ENCODE measurements at places on chromosomes 5 and 9.

GRCh38 chr5:149961957-149962409 lies 1.4 kb downstream of the SLC26A2 start:
- DNase-seq, result peak; percentile 70

- DNase-seq, result no peak
Observed at GRCh38 chr9:84481231-84481630, 140.7 kb upstream of the SLC28A3 start.

- DNase-seq, result no peak
Observed at GRCh38 chr5:138793575-138793974, 40.4 kb downstream of the CTNNA1 start.

DNA sequence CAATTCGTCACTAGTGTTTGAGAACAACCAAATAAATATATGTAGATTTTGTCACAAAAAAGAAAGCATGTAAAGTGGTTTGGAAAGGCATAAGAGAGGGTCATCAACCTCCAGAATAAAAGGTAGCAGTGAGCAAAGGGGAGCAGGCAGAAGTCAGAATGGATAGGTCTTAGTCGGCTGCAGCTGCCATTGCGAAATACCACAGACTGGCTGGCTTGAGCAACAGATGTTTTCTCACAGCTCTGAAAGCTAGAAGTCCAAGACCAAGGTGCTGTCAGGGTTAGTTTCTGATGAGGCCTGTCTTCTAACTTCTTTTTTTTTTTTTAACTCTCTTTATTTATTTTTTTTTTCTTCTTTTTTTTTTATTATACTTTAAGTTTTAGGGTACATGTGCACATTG lies 208.1 kb upstream of the PIK3R1 start:
- no peak for DNase-seq

DNA sequence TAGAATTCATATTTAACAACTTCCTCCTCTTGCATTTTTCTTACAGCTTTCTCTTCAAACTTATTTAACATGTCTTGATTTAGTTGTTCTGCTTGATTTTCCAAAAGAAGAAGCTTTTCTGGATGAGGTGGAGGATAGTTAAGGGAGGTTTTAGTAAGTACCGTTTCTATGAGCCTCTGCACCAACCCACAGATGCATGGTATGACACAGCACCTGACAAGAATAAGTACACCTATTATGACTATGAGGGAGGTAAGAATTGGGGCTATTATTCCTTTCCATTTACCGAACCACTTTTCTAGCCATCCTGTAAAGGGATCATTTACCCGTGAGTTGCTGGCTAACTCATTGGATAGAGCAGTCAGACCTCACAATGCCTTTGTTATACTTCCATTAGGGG lies 2.5 kb upstream of the HMGCS1 start:
- no peak for DNase-seq

DNA sequence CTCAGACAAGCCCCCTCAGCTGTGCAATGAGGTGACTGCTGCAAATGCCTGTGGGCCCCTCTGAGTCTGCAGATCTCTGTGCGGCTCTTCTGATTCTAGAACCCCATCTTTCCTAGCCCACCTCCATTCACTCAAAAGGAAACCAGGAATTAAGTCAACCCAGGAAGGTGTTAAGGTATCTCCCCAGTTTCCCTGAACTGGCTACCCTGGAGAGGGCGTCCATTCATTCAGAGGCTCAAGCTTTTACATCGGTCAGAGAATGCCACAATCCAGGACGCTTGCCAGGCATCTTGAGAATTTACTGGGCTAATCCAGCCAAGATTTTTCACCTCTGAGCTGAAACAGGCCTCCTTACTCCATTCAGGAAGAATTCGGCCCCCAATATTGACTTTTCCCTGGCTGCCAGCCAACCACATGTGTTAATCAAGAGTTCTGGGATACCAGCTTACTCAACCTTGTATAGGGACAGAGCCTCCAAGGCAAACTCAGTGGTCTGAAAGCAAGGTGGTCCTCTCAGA lies 889 bp upstream of the ADAMTS12 start:
- no peak for DNase-seq

GRCh38 chr5:79512471-79513307 lies 1.2 kb downstream of the HOMER1 start:
- DNase-seq, result peak; percentile 34

DNA sequence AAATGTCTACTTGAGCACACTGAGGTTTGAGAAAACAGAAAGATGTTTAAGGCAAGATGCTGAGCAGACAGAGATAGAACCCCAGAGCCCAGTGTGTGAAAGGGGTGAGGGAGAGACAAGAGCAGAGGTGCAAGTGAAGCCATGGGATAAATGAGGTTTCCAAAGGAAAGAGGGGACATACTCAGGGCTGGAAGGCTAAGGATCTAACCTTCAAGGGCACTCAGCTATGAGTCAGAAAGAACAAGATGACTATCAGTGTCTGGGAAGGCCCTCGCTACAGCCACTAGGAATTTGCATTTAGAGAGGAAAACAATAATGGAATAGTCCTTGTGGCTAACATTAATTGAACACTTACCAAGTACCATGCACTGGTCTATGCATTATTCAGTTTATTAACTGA lies 113.7 kb downstream of the HTR4 start:
- DNase-seq, result no peak

- no peak for DNase-seq
Observed at GRCh38 chr5:126097876-126098275, 325.3 kb upstream of the GRAMD2B start.

DNA sequence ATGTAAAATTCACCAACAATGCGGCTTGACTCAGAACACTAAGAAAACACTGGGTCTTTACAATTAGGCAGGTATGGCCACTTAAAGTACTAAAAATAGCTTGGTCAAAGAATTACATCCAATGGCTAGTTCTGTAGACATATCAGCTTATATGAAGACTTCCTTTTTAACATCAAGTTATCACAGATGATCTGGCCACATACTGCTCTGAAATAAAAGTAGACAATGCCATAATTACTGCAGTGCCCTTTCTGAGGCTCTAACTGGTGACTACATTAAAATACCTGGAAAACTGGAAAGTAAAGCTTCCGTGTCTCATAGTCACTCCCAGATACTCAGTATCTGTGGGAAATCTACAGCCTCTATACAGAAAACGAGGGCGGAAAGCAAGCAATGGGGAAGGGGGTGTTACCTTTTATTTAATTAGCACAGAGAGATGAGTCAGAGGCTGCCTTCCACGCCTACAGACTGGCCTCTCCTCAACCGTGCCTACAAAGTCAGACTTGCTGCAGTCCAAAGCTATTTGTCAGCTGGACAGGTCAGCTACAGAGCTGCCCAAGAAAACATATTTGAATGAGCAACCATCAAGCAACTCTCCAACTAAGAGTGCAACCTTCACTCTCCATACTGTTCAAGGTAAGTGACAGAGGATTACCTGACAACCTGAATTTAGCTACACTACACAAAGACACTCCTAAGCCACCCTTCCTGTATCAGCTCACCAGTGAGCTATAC lies 8.7 kb downstream of the SERINC5 start:
- peak; percentile 95 for DNase-seq

- no peak for DNase-seq
Observed at GRCh38 chr5:176426876-176427275, 10.5 kb upstream of the CLTB start.

DNA sequence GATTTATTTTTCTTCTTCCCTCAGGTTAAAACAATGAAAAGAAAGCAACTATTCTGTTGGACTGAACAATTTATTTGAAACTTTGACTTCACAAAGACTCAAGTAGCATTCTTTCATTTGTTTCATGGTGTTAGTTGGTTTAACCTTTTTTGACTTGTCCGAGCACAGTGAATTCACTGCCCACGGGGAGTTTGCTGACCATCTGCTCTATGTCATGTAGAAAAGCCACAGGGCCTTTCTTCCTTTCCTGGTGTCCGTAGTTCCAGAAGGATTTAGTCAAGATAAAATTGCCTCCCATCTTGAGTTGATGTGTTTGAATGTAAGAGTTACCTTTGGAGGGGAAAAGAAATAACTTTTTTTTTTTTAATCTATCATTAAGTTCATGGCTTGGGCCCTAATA lies 55.1 kb upstream of the ZNF608 start:
- DNase-seq, result no peak

GRCh38 chr5:93587597-93588351 lies 4.8 kb downstream of the NR2F1 start:
- no peak for DNase-seq

GRCh38 chr5:67941614-67942401 lies 273.7 kb upstream of the PIK3R1 start:
- DNase-seq, result peak; percentile 17

DNA sequence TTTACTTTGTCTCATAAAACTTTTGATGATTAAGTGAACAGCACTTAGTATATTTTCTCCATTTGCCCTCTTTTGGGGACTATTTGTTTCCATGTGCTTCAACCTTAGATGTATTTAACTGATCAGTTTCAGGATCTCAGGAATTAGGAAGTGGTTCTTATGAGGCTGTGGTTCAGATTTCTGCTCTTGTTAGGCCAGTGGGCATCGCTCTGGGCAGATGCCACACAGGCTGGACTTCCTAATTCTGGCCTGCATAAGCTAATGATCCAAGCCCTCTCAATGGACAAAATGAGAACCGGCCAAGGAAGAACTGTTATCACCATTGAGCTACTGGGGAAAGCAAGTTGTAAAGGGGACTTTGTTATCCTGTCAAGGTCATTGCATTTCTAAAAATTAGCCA lies 6.9 kb downstream of the ARHGAP26 start:
- no peak for DNase-seq

DNA sequence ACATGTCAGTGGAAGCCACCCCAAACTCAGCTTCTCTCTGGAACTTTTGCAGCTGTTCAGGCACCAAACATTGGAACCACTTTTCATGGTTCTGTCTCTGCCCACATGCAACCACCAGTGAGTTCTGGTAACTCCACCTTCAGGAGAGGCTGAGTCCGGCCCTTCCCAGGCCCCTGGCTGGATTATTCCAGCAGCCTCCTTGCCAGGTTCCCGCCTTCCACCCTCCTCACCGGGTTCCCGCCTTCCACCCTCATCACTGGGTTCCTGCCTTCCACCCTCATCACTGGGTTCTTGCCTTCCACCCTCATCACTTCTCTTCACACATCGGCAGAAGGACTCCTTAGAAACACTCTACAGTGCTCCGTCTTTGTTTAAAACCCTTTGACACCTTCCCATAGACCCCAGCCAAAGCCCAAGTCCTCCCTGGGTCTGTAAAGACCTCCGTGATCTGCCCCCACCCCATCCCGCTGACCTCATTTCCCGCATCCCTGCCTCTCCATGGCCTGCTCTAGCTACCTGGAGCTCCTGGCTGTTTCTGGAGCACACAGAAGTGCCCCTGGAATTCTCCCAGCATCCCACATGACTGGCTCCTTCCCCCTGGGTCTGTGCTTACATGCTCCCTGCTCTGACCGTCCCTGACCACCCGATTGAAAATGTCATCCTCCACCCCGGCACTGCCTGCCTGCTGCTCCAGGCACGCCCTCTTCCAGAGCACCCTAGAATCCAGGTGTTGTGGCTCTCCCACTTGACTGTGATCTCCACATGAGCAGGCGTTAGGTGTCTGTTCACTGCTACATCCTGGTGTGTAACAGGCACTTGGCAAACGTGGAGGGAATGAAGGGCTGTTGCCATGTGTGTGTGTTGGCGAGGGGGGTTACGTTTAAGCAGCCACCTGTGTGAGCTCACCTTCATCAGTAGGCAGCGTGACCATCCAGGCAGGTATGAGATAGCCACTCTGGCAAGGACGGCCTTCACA lies 17.7 kb downstream of the ROPN1L start:
- no peak for DNase-seq

- DNase-seq, result peak; percentile 63
Observed at GRCh38 chr9:106862821-106863720, at the start of gene ZNF462. ZNF462 (plus strand) TSS chr9:106863166; CDS start chr9:106923384, 60,218 bp downstream.

DNA sequence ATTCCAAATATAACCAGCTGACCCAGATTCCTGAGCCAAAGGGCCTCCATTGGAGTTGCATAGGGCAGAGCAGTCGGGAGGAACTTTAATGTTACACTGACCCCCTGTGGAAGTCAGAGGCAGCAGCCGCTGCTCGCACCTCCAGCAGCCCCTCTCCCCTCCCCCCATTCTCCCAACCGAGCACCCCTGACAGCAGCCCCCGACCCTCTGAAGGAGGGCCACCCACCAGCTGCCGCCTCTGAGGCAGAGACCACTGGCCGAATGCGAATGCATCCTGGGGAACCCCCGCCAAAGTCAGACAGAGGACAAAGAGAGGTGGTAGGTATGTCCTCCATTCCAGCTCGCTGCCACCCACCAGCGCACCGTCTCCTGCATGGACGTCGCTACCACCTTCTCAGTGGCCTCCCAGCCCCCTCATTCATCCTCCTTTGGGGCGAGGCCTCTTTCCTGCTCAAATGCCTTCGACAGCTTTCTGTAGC lies 231.0 kb downstream of the CDK5RAP2 start:
- peak; percentile 79 for DNase-seq

DNA sequence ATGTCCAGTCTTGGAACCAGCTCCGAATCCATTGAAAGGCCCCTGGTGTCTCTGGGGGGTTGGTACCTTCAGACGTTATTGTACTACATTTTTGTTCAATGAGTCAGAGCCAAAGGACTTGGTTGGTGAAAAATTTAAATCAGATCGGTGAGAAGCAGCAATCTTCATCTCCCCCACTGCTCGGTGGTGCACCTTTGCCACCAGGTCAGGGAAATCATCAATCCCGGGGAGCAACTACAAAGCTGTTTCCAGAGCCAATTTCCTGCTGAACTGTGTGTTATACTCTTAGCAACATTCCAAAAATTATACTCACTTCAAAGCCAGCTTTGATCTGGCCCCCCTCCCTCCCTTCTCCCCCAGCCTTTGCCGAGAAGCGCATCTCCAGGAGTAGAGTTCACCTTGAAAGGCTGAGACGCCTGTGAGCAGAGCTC lies 375.2 kb upstream of the WWC1 start:
- DNase-seq, result no peak

- DNase-seq, result no peak
Observed at GRCh38 chr5:67338421-67338820, 141.8 kb upstream of the CD180 start.

GRCh38 chr5:88887342-88887741 lies 4.4 kb upstream of the MEF2C start:
- no peak for DNase-seq

- no peak for DNase-seq
Observed at GRCh38 chr9:105258225-105258737, 13.8 kb downstream of the SLC44A1 start.

DNA sequence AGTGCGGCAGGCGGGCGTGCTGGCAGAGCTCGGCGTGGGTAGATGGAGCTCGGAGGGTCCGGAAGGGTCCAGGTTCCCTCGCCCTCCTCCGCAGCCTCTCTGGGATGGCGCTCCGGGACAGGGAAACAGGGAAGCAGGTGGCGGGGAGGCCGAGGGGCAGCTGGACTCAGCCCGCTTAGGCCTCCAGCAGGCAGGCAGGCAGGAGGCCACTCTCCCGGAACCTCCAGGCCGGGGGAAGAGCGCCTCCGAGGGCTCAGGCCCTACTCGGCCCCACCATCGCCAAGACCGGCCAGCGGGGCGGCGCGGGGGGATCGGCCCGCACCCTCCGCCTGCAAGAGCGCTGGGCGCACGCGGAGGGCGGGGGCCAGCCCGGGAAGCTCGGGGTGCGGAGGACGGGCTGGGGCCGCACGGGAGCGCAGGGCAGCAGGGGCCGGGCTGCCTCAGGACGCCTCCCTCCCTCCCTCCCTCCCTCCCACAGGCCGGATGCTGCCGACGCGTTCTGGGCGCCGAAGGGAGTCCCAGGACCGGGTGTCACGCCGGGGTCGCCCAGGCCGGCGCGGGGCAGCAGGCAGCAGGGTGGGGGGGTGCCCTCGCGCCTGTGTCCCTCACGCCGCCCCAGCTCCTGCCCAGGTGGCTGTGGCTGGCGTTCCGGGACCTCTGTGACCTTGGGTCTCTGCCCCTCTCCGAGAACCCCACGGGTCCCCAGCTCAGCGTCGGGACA lies 977 bp downstream of the MGAT4B start:
- DNase-seq, result peak; percentile 57

- DNase-seq, result no peak
Observed at GRCh38 chr5:100826133-100826532, 76.9 kb downstream of the ST8SIA4 start.

- no peak for DNase-seq
Observed at GRCh38 chr9:17614903-17615302, 36.0 kb downstream of the SH3GL2 start.

Measured in RWPE1 (cell line).